ENCODE measurements at places on chromosomes 16 and 17.

GRCh38 chr17:67221062-67221998 is 23.7 kb downstream of the HELZ start:
- peak; percentile 46 for DNase-seq

- no peak for DNase-seq
Measured at GRCh38 chr16:22328081-22328725, 31.0 kb downstream of the POLR3E start.

DNA sequence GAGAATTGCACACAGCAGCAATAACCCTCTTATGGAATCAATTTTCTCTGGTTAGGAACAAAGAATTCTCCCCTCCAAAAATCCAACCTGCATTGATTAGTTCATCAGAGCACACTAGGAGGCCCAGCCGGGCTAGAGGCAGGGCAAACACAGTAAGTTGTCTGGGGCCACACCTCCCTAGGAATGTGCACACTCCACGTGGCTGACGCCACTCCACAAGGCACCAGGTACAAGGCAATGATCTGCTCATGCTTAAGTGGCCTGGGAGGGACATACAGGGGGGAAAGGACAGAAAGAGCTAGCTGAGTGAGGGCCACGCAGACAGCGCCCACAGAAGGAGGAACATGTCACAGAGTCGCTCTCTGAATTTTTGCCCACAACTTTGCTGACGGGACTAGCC is 107.6 kb downstream of the SLC39A11 start:
- DNase-seq: no peak

- no peak for DNase-seq
Measured at GRCh38 chr17:77961741-77962140, 3.2 kb downstream of the TNRC6C start.

- no peak for DNase-seq
Measured at GRCh38 chr16:7317982-7318381, 14.7 kb upstream of the RBFOX1 start.

DNA sequence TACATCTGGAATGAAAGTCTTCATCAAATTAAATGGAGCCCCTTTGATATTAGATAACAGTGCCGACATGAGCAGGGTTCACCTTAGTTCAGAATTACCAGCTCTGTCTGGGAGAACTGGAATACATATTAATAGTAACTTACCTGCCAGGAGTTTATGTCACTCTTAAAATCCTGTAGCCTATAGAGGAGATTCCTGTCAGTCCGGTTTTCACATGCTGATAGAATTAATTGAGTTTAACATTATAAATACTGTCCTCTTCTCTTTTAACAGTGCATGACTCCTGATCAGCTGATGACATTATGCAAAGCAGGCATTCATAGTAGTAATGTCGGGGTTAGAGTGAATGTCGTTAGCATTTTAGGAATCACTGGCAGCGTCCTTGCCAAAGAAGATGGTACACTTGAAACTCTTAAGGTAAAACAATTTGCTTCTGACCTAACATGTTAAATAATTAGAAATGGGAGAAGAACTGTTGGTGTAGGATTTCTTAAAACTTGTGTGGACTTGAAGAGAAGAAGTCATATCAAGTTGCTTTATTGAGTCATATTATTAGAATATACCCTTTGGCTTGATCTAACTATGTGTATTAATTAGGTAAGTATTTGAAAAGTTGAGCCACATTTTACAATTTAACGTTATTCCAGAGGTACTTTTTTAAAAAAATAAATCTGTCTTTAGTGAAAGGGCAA is 34.3 kb downstream of the HEATR3 start:
- no peak for DNase-seq

- no peak for DNase-seq
Measured at GRCh38 chr17:39134878-39135277, 16.6 kb downstream of the PLXDC1 start.

DNA sequence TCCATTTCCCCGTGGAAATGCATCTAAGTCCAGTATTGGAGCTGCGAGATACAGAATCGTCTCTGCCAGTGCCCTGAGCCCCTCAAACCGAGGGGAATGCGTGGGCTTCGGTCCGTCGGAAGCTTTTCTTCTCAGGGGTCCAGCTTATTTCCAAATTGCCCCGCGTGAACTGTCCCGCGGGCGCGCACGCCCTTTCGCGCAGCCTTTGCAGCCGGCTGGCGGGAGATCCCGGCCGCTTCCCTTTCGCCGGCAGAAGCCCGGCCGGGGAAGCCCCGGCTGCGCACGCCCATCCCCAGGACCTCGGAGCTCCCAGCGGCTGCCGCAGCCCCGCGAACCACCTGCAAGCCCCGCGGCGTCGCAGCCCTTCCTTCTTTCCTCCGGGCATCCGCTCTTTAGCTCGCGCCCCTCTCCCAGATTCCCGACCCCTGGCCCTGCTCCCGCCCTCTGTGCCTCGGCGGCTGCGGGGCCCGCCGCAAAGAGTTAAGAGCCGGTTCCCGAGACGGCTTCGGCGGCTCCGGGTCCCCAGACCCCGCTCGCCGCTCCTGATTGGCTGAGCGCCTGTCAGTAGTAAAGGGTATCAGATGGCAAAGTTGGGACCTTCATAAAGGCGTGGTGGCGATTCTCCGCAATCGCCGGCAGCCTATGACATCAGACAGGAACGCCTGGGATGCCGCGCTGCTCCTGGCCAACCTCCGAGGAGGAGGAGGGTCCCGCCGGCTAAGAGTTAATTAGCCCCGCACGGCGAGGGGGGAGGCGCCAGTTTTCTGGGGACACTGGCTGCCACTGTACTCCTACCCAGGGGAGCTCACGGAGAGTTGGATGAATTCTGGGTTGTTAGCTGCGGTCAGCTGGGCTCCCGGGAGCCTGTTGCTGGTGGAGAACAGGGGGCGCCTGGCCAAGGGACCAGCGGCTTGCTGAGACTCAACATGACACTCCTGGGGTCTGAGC is at the start of gene MYOCD:
Gene MYOCD (plus strand): TSS at position 628 of the 948 bp plus-strand sequence. CDS start 299 bp downstream, at position 927.
- DNase-seq: no peak

- no peak for DNase-seq
Measured at GRCh38 chr17:48556576-48557401, 11.9 kb upstream of the HOXB2 start.

DNA sequence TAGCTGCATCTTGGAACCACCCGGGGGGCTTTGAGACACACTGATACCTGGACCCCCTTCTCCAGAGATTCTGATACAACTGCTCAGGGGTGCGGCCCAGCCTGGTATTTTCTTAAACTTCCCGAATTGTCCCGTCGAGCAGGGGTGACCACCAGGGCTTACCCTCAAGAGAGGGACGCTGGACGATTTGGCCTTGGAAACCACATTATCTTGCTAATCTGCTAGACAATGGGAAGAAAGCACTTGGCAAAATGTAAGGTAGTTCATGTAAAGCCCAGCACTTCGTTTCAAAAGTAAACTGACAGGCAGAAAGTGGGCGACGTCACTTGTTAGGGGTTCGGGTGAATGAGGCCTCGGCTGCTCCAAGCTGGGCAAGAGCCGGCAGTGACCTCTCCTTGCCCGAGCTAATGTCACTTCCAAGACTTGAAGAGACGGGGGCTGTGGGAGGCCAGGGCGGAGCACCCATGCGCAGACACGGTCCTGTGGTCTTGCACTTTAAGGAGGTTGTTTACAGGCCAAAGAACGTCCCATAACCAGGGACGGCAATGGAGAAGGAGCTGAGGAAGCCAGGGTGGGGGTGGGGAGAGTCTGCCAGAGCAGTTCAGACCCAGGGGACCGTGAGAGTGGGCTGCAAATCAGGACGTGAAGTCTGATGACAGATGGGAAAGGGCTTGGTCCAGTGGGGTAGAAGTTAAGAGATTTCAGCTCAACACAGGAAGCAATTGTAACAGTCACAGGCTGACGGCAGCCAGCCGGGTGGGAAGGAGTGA is 152.7 kb upstream of the GSE1 start:
- DNase-seq: no peak

DNA sequence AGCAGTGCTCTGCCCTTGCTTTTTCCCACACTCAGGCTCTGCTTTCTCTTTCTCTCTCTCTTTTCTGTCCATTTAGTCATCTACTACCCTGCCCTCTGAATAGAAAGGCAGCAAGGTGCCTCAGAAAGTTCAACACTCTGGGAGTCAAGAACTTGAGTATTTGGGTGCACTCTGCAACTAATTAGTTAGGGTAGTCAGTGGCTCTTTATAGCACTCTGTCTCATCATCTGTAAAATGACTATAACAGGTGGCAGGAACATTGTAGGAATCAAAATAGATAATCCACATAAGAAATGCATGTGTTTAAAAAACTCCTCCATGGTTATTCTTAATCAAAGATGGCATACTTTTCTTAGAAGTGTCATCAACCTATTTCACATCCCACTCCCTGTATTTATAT is 7.2 kb downstream of the OR2C1 start:
- DNase-seq: no peak

Measured in RKO (cell line).